Stomach (tissue), 19 donors: ENCODE measurements at places on chromosomes 4 and X. TPM values are rescaled to one million over a fixed set of nuclear protein-coding genes. Genes with fewer than 3 reads are reported as not detected.
A peak's percentile ranks its signal among the peaks of the same experiment; 100 is the strongest.

The CSN1S1 gene
- not detected for total RNA-seq

The SLC10A4 gene
- total RNA-seq = 0.73 TPM

The DBET gene
- total RNA-seq = not detected

The HTRA3 gene
- 26.8 TPM for total RNA-seq

DNA sequence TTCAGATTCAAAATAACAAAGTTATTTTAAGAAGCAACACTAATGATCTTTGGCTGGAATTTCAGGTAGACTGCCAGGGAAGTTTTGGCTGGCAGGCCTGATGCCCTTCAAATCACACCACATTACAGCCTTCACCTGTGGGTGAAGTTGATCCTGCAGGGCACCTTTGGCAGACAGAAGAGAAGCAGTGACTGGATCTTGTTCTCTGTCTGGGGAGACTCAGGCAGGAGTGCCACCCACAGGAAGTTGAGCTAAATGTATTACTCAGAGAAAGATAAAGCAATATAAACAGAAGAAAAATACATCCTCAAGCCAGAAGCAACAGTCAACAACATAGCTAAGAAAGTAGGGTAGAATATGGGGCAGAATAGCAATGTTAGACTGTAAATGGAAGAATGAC, 12.8 kb upstream of the CFAP299 start:
- peak; percentile 39 for DNase-seq

DNA sequence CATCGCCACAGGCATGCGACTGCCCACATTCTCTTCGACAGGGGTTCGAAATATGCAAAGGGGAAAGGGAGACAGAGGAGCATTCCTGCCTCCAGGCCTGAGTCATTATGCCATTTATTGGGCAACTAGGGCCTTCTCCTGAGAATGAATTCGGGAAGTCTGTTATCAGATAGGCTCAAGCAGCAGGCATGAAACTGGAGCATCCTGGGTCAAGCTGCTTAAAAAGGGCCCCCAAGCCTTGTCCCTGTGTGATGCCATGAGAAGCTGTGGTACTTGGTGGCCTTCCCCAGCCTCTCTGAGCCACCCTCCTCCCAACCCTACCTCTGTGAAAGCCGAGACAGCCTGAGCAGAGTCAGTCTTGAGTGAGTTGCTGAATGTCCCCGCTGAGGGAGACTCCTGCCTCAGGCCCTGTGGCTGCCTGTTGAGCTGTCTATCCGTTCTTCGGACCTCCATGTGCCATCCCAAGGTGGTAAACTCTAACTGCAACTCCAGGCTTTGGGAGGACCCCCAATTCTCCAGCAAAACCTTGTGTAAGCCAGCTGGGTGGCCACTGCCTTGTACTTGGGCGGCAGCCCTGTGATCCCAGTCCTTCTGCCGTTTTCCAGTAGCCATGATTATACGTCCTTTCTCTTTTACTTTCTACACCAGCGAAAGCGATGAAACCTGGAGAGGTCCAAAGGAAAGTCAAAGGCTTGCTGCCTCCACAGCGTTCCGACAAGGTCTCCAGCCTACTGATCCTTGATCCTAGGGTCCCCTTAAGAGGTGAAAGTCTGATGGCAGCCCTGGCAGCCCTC, 37.7 kb downstream of the NBDY start:
- DNase-seq = peak; percentile 23

The KLF8 gene
- total RNA-seq = 7.2 TPM

The FREM3 gene
- total RNA-seq = not detected

- no peak for DNase-seq
These were observed 33.7 kb downstream of the SORBS2 start for GRCh38 chr4:185778307-185778706.

DNA sequence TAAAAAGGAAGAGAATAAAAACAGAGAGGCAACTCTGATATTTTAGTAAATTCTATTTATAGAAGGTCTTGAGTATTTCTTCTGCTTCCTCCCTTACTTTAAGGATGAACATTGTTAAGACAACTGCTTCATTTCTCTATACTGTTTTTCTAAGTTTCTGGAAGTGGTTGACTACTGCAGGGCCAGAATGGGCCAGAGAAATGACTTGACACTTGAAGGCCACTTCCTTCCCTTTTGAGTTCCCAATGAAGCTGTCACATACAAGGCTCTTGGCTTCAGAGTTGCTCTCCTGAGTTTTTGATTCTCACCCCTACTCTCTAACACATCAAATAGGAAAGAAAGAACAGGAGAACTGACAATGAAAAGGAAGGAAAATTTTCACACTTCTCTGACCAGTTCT, 37.6 kb downstream of the PKD2 start:
- no peak for DNase-seq

The ABLIM2 gene
- total RNA-seq = 3.1 TPM

DNA sequence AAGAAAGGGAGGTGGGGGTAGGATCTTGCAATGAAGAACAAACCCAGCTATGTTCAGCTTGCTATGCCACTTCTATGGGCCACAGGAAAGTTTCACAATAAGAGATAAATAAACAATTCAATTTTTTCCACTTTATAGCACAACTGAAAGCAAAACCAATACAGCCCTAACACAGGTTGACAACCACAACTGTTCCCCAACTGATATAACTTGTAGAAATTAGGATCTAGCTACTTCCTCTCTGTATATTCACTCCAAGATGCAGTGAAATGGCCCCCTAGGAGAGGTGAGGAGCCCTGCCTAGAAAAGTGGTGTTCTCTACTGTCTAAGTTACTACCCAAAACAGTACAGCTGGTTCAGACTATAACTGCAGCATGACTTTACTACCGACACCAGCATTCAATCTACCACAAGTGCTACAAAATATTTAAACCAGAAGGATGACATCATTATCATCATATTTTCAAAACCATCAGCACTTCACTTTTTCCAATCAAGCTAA, 77.0 kb downstream of the FBXW7 start:
- DNase-seq = no peak

DNA sequence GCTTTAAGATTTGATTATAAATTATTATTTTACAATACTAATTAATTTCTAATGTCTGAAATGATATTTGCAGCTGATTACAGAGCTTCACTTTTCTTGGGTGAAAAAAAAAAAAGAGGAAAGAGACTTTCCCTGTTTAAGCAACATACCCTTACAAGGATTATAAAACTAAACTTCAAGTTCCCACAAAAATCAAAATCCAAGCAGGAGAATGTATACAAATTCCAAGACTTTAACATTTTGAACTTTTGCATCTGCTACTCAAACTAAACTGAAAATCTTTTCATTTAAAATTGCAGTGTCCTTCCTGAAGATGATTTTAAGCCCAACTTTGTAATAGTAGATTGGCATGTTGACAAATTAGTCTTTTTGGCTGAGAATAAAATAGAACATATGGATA, 742.4 kb upstream of the INTU start:
- no peak for DNase-seq

The MUC7 gene
- not detected for total RNA-seq

DNA sequence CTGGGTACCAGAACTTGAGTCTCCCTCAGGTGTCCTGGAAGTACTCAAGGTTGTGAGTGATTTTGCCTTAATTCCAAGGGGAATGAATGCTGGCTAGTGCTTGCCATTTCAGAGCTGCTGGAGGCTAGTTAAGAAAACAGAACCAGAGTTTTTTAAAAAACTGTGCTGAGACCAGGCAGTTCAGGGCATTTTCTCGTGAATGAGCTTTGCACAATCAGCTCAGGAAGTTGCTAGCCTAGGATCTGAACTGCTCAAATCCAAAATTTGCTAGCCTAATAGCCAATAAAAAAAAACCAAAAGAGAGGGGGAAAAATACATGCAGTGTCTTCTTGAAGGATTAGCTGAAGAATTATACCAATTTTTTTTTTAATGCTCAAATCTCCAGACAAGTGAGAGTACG, 292.7 kb downstream of the FBXW7 start:
- DNase-seq = no peak

GRCh38 chrX:14872355-14872754, 514 bp downstream of the FANCB start:
- no peak for DNase-seq

GRCh38 chrX:85017721-85018120, 14.0 kb downstream of the APOOL start:
- DNase-seq = no peak

The KDR gene
- total RNA-seq = 8.0 TPM

- DNase-seq = no peak
These were observed 598.4 kb upstream of the FAM241A start for GRCh38 chr4:111546881-111547280.

- DNase-seq = no peak
These were observed 1790.5 kb upstream of the ADGRL3 start for GRCh38 chr4:59409647-59410046.

DNA sequence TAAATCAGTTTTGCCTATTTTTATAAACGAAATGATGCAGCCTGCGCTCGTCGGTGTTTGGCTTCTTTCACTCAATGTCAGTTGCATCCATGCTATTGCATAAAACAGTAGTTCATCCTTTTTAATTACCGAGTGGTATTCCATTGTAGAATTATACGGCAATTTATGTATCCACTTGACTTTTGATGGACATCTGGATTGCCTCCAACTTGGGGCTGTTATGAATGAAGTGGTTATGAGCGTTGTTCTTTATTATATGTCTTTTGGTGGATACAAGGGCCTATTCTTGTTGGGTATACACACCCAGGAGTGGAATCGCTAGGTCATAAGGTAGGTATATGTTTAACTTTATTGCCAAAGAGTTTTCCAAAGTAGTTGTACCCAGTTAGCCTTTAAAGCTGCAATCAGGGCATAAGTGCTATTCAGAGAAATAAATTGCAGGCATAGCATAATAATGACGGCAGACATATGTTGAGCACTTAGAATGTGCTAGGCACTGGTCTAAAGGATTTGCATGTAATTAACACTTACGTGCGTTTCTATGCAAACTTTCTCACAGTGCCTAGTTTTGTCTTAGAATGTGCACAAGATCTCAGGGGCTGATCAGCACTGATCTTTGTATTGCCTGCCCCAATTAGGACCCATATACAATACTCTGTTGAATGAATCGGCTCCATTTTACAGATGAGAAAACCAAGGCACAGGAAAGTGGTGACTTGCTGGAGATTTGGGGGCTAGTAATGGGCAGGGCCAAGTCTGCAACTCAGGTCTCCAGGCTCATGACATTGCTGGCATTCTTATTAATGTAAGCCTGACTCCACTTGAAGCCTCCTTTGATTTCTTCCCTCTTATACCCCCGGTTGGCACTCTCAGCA, 407.0 kb downstream of the BCOR start:
- DNase-seq = no peak
